ENCODE measurements at places on chromosomes 12 and 14.

GRCh38 chr14:102606296-102606695 is 13.8 kb downstream of the RCOR1 start:
- DNase-seq = no peak

GRCh38 chr12:70928071-70928470 is 7.5 kb upstream of the PTPRR start:
- DNase-seq = no peak

DNA sequence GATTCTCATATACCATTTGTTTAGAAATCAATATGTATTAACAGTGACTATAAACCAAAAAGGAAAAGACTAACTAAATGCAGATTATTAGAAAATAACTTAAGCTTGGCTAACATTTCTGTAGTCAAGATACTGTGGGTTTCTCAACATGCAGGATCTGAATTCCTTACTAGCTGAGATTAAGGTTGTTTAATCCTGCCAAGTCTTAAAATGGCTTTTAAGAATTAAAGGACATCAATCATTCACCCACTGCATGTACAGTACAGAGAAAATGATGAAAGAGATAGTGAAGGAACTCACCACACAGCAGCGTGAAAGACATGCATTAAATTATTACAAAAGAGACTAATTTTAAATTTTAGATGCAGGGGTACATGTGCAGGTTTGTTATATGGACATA is 3.8 kb downstream of the ACSS3 start:
- DNase-seq = no peak

- DNase-seq = no peak
Observed at GRCh38 chr12:52229836-52230343, 3.2 kb upstream of the KRT7 start.

DNA sequence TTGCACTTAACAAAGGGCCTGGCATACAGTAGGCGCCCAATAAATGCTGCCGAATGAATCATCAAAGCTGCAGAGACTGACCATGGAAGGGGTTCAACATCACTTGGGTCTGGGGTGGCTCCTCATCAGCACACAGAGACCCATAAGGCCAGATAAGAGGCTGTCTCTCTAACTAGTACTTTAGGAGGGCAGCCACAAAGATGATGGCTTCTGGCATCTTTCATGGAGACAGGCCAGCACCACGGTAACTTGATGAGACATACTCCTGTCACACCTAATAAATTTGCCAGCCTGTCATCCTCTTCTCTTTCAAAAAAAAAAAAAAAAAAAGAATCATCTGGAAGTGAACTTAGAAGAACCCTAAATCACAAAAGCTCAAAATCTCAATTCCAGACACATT is 3.4 kb downstream of the PRIMA1 start:
- DNase-seq = no peak

DNA sequence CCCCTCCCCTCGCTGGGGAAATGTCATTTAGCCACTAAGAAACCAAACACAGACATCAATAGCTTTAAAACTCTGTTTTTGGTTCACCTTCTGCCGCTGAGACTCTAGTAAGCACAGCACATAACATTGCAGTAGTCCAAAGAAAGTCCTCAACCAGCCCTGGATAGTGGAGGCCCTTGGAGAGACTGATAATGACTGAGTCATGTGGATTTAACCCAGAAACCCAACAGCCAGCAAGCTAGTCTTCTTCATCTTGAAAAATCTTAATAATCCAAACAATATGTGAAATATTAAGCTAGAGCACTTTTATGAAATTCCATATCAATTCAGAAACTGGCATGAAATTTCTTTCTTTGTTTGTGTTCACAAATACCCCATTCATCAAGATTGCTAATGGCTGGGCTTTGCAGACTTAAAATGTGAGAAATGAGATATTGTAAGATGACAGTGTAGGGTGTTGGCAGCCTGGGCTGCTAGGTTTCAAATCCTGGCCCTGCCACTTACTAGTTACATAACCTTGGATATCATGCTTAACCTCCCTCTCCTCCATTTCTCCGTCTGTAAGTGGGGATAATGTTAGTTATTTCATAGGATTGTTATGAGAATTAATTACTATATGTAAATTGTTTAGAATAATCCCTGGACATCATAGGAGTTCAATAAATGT is 40.1 kb downstream of the RERG start:
- DNase-seq = no peak

DNA sequence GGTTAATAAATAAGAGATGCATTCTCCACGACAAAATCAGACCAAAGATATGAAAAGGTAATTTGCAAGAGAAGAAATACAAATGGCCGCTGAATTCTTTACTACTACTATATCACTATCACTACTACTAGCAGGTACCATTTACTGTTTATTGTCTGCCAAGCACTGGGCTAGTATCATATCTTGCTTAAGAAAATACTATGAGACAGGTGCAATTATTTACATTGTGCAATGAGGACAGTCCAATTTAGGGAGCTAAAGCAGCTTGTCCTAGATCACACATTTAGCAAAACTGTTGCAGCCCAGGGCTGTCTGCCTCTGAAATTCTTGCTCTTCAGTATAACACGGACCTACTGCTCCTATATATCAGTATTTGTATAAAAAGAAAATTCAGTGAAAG is 52.8 kb downstream of the CRADD start:
- DNase-seq = peak; percentile 44

DNA sequence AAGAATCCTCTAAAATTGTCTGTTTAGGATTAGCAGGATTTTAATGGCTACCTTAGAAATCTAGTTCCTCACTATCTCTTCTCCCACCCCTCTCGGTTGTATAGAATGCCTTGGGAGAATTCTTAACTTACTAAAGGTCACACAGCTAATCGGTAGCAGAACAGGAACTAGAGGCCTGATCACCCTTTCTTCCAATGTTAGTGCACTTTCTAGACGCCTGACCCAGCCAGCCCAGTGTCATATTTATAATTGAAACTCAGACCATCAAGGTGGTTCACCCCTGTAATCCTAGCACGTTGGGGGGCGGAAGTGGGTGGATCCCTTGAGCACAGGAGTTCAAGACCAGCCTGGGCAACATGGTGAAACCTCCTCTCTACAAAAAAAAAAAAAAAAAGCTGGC is 1.7 kb downstream of the TIGAR start:
- DNase-seq = no peak

DNA sequence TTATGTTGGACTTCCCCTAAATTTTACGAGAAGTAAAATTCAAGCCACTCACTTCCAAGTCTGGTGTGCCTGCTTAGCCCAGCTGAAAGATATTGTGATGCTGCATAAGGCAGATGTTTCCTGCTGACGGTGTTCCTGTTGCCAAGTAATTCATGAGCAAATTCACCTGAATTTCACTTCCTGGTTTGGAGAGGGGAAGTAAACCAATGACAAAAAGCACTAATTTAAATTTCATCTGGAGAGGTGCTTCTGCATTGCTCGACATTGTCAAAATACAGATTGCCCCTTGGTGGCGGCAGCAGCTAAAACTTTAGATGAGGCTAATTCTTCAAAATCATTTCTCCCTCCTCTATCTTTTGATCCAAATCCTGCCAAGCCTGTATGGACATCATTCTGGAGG is 281.1 kb downstream of the AACS start:
- DNase-seq = no peak

- DNase-seq = no peak
Observed at GRCh38 chr14:51603495-51603894, 48.2 kb upstream of the FRMD6 start.

- DNase-seq = no peak
Observed at GRCh38 chr12:121781998-121782979, 11.2 kb downstream of the RHOF start.

DNA sequence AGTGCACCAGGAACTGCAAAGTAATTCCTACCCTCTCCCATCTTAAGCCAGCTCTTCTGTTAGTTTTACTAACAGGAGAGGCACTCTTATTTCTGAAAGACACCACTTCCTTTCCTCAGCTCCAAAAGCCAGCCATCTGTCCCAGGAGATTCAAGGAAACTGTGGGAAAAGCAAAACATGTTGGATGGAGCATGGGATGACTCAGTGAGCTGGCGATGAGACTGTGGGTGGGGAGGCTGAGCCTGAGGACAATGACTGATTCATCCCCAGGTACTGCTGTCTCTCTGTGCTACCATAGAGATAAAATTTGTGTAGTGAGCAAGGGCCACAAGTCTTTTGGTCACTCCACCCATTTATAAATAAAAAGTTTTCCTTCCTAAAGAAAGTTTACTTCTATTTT is 141.4 kb downstream of the MYRFL start:
- DNase-seq = peak; percentile 64

DNA sequence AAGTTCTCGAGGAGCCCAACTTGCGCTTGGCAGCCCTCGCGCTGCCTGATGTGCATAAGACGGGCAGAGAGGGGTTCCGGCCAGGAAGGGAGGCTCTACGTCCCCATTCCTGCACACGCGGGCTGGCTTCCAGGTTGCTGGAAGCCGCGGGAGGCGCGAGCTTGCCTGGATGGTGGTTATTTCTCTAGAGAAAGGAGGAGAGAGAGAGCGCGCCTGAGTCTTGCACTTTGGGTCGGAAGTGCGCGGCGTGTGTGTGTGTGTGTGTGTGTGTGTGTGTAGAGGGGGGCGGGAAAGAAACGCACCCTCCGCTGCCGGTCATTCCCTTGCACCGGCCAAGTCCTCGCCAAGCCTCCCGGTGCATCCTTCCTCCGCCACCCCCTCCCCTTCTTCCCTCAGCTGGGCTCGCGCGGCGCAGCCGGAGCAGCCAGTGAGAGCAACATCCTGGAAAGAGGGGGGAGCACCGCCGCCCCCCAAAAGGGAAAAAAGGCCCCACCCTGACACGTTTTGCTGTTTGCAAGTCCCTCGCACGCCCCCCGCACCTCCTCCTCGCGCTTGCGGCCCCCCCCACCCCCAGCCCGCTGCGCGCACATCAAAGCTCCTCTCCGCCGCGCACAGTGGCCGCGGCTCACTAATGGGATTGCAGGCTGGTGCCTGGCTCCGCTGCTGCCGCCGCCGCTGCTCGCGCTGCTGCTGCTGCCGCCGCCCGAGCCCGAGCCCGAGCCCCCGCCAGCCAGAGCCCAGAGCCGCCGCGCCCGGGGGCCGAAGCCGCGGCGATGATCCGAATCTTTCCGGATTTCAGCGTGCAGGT is 4.4 kb upstream of the NPAS3 start:
- no peak for DNase-seq

DNA sequence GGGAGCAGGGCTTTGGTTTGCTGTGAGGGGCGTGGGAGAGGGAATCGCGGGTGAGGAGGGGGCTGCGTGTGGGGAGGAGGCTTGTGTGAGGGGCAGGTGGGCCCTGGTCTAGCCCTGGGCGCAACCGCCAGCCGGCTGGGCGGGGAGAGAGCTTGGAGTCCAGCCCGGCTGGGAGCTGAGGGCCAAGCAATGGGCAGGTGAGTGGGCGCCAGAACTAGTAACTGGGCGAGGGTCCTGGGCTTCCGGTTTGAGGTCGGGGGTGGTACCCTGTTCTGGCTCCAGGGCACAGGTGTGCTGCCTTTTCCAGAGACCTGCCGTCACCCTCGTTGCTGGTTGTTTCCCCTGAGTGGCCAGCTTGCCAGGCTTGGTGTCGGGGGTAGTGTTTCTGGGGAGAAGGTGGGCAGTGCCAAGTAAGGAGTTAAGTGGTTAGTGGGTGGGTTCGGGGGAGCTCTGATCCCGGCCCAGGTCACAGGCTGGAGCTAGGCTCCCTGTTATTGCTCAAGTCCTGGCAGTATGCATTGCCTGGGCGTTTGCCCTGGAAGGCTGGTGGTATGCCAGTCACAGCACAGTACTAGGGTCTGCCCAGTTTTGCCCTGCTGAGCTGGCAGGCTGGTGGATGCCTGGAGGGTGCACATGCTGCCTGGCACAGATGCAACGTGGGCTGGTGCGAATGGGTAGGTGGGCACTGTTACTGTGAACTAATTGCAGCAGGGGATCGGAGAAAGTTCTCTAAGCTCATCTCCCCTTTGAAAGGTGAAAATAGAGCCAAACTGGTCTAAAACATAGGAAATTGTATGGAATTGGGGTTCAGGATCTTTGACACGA is 683 bp downstream of the CIPC start:
- DNase-seq = peak; percentile 34

DNA sequence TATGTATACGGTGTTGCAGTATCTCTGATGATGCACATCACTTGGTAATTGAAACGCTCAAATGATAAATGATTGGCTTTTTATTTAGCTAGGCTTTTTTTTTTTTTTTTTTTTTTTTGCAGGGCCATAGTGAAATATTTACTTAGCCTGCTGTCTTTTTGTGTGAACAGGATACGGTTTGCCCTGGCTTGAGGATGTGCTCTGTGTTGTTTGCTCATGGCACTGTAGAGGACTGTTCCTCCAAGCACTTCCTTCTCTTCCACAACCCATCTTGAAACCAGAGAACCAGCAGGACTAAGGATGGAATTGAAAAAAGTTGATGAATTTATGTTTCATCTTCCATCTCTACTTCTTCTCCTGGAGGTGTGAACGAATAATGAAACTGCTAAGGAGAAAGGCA is 15.5 kb upstream of the SSPN start:
- no peak for DNase-seq

GRCh38 chr12:4824380-4824779 is 85.3 kb upstream of the KCNA1 start:
- no peak for DNase-seq

GRCh38 chr12:85829391-85829790 is 6.8 kb downstream of the RASSF9 start:
- no peak for DNase-seq

- DNase-seq = no peak
Observed at GRCh38 chr14:29705801-29706200, 221.8 kb downstream of the PRKD1 start.

DNA sequence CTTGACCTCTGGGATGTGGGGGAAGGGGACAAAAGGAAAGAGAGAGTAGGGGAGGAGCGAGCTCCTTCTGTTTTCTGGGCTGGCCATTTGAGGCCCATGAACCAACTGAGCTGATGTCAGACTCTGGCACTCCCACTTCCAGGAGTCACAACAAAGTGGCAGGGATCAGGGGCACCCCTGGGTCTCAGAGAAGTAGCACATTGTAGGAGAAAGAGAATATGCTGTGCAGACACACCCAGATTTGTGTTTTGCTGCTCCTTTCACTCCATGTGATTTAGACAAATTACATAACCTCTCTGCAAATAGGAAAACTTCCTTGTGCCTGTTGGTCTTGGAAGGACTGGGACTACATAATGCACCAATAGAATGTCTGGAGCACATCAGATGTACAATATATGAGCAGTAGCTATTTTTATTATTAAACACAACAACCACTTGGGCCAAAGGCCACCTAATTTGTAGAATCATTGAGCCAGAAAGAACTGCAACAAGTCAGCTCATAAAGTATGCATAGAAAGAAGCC is 265.5 kb downstream of the ZFP36L1 start:
- no peak for DNase-seq

DNA sequence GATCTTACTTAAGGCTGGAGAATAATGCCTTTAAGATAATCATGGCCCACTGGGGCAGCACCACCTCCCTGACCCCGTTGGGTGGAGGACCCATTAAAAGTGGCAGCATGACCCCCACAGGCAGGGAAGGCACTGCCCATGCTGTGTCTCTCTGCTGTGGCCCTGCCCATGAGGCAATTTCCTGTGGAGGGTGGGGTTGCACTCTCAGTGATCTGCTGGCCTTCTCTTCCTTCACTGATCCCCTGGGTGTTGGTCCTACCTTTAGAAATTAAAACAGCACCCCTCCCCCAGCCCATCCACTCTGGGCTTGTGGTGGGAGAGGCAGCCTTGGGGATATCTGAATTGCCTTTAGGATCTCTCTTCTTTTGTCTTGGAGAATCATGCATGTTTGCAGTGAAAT is 17.3 kb downstream of the KLRK1 start:
- no peak for DNase-seq
